ENCODE measurements at places on chromosomes 12 and 14.

DNA sequence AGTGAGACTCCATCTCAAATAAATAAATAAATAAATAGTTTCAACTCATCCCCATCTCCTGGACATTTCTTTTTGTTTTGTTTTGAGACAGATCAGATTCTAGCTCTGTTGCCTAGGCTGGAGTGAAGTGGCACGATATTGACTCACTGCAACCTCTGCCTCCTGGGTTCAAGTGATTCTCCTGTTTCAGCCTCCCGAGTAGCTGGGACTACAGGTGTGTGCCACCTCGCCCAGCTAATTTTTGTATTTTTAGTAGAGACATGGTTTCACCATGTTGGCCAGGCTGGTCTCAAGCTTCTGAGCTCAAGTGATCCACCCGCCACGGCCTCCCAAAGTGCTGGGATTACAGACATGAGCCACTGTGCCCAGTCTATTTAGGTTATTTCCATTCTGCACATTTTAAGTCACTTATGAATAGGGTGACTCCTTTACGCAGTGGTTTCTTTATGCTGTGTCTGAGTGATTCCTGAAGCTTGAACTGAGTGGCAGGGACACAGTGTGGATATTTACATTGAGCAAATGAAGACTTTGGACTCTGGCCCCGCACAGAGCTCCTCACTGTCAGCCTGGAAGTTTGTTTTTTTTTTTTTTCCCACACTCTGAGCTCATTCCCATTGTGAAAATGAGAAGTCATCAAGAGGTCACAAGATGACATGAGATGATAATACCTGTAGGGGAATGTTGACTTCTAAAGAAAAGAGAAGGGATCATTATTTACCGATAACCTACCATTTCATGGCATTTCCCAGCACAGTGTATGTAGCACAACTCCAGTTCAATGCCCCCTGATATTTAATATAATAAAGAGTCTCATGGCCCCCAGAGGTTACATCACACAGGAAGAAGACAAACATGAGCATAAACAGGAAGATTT lies 72.6 kb downstream of the TBX3 start:
- no peak for DNase-seq

DNA sequence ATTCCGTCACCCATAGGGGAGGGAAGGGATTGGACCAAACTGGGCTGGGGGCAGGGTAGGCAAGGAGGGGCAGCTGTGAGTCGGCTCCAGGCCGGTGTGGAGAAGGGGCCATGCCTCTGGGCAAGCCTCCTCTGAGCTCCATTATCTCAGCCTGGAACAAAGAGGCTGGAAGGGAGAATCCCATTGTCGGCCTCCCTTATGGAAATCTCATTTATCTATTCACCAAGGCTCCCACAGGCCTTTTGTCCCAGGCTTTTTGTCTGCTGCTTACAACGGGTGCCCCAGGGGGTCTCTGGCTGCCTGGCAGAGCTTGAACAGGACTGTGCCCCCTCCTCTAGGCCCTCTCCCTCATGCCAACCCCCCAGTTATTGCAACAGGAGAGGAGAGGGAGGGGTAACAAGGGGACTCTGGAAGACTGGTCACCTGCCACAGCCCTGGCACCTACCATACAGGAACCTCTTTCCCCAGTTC lies 19.5 kb downstream of the FIGNL2 start:
- no peak for DNase-seq

GRCh38 chr12:75790219-75790618 lies 241.4 kb downstream of the PHLDA1 start:
- no peak for DNase-seq

DNA sequence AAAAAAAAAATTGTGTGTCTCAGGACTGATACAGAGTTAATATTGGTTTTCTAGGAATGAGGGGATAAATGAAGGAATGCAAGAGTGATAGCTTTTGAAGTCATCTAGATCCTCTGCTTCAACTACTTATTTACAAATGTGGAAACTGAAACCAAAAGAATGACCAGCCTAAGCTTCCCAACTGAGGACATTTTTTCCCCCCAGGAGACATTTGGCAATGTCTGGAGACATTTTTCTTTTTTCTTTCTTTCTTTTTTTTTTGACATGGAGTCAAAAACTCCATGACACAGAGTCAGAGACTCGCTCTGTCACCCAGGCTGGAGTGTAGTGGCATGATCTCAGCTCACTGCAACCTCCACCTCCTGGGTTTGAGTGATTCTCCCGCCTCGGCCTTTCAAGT lies 15.3 kb downstream of the DLK1 start:
- DNase-seq: no peak

- no peak for DNase-seq
These were observed 29.3 kb upstream of the PNMA1 start for GRCh38 chr14:73743431-73743931.

DNA sequence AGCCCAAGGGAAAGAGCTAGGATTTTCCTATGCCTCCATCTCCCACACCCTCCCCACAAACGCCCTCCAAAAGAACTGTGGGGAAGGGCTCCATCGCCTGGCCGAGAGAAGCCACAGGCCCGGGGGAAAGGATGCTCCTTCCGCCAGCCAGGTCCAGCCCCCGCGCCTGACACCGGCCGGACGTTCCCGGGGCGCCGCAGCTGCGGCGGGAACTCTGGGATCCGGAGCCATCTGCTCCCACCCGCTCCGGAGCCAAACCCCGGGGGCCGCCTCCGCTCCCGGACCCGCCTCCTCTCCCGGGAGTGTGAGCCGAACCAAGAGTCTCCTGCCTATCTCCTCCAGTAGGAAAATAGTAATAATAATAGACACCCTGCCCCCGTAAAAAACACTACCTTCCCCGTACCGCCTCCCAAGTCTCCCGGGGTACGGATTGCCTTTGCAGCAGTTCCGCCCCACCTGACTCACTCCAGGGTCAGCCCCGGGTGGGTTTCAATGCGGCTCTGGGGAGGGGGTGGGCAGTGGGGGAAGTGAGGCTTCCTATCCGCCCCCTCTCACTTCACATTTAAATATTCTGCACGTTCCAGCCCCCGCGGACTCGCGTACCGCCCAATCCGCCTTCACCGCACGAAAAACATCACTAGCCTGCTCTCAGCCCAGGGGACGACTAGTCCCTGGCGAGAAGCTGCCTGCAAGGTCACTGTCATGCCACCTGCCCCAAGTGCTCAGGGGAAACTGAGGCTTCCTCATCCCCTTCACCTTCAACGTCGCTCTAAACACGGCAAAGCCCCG lies 2.4 kb downstream of the AGAP2 start:
- DNase-seq: no peak

DNA sequence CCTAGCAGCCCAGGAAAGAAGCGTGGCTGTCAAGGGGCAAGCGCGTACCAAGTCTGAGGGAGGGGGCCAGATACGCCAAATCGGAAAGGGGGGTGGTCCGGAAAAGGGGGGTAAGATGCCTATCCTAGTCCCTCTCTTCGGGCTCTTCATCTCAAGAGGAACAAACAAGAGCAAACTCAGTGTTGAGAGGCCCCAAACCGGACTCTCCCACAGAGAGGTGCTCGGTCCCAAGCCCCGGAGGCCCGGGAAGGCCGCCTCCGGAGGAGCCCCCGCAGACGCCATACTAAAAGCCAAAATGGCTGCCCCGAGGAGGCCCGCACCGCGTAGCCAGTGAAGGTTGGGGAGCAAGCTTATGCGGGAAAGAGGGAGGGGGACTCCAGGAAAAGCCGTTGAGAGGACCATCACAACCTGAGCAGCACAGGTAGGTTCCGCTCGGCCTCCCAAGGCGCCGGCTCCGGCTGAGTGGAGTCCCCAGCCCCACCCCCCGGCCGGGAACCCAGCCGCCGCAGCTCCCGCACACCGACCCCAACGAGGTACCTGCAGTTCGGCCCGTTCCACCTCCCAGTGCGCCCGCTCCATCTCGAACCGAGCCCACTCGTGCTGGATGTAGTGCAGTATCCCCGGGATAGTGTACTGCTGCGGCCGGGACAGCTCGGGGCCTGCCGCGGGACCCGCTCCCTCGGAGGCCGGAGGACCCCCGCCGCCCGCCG lies at the start of gene AP4S1:
TSS of gene AP4S1 (plus strand) at position 283 of the 710 bp plus-strand sequence. CDS start 40,548 bp downstream, outside the sequence.
- peak; percentile 45 for DNase-seq

DNA sequence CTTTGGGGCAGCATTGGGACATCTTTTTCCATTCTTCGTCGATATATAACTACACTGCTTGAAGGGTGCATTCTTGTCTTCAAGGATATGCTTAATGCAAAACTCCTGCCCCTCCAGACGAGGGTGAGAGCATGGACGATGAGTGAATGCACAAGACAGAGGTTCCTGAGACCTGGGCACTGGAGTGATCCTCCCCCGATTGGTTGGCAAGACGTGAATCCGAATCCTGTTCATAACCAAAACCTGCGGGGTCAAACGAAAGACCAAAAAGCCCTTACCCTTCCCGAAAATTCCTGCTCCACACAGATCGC lies 684 bp downstream of the KANSL2 start:
- no peak for DNase-seq

DNA sequence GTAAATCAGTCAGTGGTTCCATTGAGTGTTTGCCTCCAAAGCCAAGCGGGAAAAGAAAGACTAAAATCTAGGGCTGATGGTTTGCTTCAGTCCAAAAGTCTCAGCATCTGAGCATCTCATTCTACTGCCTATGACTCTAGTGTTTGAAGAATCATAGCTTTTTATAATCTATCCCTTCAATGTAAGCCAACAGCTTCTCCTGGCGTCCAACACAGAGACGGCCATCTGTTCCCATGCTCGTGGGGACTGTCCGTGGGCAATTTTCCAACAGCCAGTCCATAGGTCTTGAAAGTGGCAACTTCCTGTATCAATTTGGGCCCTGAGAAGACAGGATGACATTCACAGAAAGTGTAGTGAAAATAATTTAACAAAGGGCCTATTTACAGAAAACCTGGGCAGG lies 544.4 kb upstream of the TMEM132C start:
- no peak for DNase-seq

DNA sequence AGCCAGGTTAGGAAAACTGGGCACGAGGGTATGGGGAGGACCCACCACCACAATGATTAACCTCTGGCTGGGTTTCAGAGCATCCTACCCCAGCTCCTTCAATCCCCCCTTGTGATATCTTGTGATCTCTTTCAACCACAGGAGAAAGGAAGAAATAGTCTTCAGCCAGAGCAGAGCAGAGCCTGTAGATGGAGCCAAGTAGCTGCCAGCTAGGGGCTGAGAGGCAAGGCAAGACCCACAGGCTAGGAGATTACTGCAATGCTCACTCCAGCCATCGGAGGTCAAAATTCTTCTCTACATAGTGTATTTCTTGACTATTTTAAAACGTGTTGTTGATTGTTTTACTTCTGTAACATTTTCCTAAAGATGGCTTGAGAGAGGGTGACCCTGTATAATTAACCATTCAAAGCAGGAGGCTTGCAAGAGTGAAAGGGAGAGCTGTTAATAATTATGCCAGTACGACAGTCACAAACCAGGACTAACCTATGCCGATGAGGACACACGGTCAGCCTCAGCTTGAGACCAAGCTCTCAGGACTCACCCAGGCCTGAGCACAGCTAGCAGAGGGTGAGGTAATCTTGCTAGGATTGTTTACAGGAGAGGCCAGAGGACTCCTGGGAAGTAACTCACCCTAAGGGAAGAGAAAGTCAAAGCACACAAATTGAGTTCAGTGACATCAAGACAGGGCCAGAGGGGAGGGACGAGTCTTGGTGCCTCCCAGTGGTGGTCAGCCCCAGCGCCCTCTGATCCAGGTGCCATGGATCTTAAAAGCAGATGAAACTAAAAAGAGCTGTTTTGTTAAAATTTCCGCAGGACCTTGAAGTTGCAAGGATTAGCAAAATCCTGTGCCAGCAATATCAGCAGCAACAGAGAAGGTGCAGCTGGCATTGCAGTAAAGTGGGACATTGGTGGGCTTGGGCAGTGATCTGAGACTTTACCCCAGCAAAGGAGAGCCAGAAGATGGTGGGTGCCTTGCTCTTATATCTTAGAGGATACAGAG lies 29.8 kb upstream of the CDKN3 start:
- peak; percentile 61 for DNase-seq

GRCh38 chr12:3116106-3116844 lies 39.1 kb downstream of the TSPAN9 start:
- no peak for DNase-seq

GRCh38 chr14:42475289-42475688 lies 868.6 kb downstream of the LRFN5 start:
- DNase-seq: no peak

- DNase-seq: no peak
These were observed 139.3 kb downstream of the ADGRD1 start for GRCh38 chr12:131092901-131093603.

- no peak for DNase-seq
These were observed 21.7 kb downstream of the PAPLN start for GRCh38 chr14:73258845-73259611.

DNA sequence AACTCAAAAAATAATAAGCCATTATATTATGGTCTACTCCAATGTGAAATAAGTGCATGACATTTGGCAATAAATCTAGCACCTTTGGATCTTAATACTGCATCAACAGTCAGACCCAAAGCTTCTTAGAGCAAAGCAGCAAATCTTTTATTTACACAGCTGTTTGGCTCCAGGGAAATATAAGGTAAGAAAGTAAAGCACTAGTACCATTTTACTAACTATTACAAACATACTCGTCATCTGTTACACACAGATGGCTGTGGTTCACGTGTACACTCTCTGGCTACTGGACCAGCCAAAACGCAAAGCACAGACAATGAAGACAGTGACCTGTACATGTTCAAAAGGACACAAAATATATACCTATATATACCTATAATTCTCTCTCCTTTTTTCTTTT lies 2.8 kb downstream of the FGD6 start:
- DNase-seq: no peak

- no peak for DNase-seq
These were observed 117.2 kb downstream of the TMX1 start for GRCh38 chr14:51357250-51357649.

GRCh38 chr14:38137005-38137404 lies 70.7 kb upstream of the SSTR1 start:
- no peak for DNase-seq

DNA sequence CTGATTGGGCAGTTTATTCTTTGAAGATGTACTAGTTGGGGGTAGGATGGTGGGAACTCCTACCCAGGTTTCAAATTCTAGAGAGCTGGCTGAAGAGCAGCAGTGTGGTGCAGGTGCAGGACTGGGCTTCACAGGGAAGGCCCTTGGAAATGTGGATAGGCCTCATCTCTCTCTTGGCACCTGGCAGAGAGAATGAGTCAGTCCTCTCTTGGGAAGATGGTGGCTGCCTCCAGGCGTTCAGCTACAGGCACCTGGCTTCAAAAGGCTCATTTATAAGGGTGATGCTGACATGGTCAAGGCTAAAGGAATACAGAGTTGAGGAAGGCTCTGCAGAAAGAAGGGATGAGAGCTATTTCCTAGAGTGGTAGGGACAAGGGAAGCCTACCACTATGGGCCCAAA lies 179.7 kb upstream of the VASH1 start:
- DNase-seq: no peak

GRCh38 chr12:96948782-96949181 lies 41.7 kb downstream of the NEDD1 start:
- no peak for DNase-seq

All from CD8-positive, alpha-beta T cell (primary cell).